ENCODE measurements at places on chromosomes 11 and 22. TPM values are rescaled to one million over a fixed set of nuclear protein-coding genes. Genes with fewer than 3 reads are reported as not detected.

Gene BCO2
- 4.4 TPM for total RNA-seq

Gene BATF2
- 1.0 TPM for total RNA-seq

Gene F2
- not detected for total RNA-seq

Gene CNTN5
- total RNA-seq: not detected

Gene UBQLNL
- total RNA-seq: 0.15 TPM
